ENCODE measurements at places on chromosomes 5 and 9. TPM values are rescaled to one million over a fixed set of nuclear protein-coding genes. Genes with fewer than 3 reads are reported as not detected.

NR2F1-AS1 gene
- total RNA-seq: 21.5 TPM

RGS7BP gene
- 16.2 TPM for total RNA-seq

PTPRD gene
- total RNA-seq: 1.6 TPM

ADCY2 gene
- not detected for total RNA-seq

DPYSL3 gene
- 127 TPM for total RNA-seq

CDKN2A gene
- total RNA-seq: 3.9 TPM

Measured in thoracic aorta endothelial cell (primary cell).